ENCODE measurements at places on chromosomes 4 and X. TPM values are rescaled to one million over a fixed set of nuclear protein-coding genes. Genes with fewer than 3 reads are reported as not detected.

The GATA1 gene
- not detected for total RNA-seq

The USP17L24 gene
- total RNA-seq, result not detected

The USP51 gene
- total RNA-seq, result 0.88 TPM

The AMTN gene
- total RNA-seq, result not detected

The AMBN gene
- total RNA-seq, result not detected
